Activated CD8-positive, alpha-beta memory T cell treated with anti-CD3 and anti-CD28 coated beads for 24 hours (primary cell): ENCODE measurements at places on chromosomes 5 and 9.
A peak's percentile ranks its signal among the peaks of the same experiment; 100 is the strongest.

DNA sequence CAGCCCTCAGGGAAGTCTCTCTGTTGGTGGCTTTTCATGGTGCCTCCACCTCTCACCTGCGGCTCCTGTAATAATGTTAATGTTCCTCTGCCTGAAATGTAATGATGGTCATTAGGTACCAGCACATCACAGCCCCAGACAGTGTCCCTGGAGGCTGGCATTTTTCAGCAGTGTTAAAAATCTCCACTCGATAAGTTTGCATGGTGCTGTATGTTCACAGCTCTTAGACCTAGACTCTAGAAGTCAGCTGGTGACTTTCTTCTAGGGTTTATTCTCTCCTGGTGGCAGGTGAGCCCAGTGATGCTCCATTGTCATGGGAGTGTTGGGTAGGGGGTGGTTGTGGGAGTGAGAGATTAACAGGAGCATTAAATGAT is 53.1 kb downstream of the GPR107 start:
- DNase-seq: no peak

- no peak for DNase-seq
These were observed 105.5 kb upstream of the KLF4 start for GRCh38 chr9:107594908-107595530.

DNA sequence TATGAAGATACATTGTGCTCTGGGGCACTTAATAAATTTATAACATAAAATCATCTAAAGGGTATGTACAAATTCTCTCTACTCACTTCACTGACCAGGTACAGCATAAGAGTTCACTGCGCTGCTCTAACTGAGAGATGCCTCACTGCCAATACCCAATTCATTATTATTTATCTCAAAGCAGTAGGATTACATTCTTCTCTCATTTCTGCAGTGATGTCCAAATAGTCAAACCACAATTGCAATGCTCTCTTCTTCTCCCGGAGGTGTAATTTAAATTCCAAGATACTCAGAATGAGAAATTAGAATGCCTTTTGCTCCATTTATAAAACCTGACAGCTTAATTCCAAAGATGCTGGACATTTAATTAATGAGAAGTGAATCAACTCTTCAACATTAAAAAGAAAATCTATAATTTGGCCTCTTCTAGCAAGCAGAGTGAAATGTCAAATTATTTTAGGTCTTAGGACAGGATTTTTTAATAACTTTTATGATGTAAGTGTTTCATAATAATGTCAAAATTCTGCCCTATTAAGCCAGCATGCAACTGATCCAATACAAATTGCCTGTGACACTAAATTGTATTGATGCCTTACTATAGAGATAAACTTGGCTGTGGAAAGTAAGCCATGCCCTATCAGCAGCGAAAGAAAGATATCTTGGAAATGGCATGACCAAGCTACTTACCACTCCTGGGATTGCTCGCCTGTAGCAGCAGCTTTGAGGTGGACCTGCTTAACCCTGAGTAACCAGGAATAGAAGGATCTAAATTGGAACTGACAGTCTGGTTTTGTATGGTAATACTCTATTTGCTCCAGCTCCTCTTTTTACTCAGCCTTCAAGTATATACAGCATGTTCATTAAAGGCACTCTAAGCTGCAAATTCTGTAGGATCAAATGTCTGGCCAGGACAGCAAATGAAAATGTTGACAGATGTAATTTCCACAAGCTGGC is 374.2 kb upstream of the TYRP1 start:
- DNase-seq: no peak

DNA sequence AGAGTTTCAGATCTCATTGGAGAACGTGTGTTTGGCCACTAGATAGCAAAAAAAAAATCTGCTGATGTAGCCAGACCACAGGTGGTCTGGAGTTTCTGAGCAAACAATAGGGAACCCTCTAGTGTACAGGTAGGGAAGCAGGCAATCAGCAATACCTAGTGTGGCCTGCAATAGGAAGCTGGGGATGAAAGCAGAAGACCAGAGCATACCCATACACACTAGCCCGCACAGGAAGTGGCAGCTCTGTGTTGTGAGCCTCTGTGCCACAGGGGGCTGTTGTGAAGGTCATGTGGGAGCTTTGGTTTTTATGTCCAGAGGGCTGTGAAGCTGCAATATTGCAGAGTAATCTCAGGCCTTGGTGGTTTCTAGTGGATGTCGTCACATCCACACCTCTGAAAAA is 81.2 kb downstream of the MTAP start:
- no peak for DNase-seq

DNA sequence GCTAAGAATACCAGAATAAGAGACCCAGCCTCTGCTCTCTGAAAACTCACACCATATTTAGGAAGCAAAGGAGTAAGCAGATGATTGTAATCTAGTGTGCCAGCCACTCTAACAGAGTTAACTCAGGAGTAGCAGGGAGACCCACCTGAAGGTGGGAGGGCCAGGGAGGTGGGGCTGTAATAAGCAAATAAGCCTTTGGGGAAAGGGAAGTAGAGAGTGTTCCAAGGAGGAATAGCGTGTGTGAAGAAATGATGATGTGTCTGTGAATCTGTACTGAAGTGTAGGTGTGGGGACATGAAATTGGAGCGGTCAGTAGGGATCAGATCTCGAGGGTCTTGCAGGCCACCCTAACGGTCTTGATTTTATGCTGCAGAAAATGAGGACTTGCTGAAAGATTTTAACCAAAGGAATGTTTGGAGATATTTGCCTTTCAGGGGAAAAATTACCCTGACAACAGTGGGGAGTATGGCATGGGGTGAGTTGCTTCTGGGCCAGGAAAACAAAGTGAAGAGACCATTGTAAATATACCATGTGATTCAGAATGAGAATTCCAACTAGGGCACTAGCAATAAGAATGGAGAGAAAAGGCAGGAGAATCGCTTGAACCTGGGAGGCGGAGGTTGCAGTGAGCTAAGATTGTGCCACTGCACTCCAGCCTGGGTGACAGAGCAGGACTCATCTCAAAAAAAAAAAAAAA is 44.1 kb upstream of the FSD1L start:
- DNase-seq: no peak

- no peak for DNase-seq
These were observed 311.7 kb downstream of the TRIM36 start for GRCh38 chr5:114857941-114858551.

GRCh38 chr5:126178521-126178920 is 244.7 kb upstream of the GRAMD2B start:
- DNase-seq: no peak

GRCh38 chr9:99491408-99492158 is 269.5 kb downstream of the SEC61B start:
- DNase-seq: no peak

GRCh38 chr5:33639474-33639873 is 198.7 kb downstream of the TARS1 start:
- DNase-seq: no peak

DNA sequence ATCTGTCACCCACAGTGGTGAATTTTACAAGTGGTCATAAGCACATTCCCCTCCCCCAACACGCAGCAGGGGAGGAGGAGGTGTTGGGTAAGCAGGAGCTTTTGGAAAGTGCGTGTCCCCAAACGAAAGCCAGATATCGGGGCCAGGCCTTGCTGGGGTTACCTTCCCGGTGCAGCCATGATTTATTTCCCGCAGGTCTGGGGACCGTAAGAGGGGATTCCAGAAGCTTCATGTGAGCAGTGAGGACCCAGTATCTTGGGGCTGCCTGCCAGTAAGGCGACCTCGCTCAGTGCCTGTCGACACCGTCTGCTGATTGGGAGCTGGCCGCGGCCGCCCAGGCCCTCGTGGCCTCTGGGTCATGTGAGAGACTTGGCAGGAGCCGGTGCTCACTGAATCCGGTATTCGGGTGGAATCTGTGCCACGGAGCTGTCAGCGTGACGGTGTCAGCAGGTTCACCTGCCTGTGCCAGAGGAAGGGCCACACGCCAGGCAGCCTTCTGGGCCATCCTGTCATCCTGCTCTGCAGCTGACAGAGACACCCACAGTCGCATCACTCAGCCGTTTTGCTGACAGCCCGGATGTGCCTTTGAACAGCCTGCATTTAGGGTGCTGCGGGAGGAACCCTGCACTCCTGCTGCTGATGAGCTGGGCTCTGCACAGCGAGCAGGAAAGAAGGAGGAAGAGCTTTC is 37.3 kb downstream of the SEC61B start:
- DNase-seq: peak; percentile 67

- DNase-seq: no peak
These were observed 18.9 kb downstream of the MRPS30 start for GRCh38 chr5:44827681-44828080.

GRCh38 chr9:133142684-133143622 is 20.8 kb downstream of the GBGT1 start:
- DNase-seq: no peak

DNA sequence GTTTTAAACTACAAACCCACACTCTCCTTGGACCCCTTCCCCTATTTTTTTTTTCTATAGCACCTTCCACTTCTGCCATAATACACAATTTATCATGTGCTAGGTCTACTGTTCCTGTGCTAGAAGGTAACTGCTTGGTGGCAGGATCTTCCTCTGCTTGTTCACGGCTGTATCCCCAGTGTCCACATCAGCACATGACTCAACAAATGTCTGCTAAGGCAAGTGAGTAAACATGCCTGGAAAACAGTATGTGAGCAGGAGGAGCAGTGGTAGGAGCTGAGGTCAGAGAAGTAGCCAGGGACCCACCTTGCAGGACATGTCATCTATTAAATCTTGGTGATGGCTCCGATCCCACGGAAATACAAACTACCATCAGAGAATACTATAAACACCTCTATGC is 79.4 kb downstream of the AUH start:
- DNase-seq: no peak

DNA sequence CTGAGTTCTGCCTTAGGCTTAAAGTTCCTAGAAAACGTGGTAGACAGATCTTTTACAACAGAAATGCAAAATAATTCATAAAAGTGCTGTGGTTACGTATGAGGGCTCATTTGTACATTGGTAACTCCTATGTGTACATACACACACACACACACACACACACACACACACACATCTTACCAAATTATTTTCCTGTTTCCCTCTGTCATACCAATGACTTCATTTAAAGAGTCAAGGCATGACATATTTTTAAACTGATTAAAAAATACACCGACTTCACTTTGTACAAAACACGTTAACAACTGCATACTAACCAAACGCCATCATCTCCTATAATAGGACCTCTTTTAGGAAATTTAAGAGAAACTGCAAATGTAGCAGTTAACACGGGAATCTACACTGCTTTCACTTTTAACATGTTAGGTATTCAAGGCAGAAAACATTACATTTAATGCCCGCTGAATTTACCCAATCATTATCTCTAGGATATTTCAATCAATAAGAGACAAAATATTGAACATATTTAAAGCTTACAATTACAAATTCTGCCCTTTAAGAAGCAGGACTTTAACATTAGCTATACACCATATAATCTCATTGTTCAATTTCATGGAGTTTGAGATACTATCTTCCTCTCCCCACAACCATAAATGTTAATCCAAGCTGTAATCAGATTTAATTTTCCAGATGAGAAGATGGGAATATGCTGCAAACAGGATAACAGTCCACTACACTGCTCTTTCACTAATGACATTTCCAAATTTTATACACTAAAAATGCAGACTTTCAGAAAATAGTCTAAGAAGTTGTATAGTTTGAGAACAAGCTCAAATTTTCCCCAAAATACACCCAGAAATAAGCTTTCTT is 133.1 kb downstream of the DENND1A start:
- no peak for DNase-seq

GRCh38 chr5:103373597-103374472 is 115.3 kb downstream of the MACIR start:
- no peak for DNase-seq

DNA sequence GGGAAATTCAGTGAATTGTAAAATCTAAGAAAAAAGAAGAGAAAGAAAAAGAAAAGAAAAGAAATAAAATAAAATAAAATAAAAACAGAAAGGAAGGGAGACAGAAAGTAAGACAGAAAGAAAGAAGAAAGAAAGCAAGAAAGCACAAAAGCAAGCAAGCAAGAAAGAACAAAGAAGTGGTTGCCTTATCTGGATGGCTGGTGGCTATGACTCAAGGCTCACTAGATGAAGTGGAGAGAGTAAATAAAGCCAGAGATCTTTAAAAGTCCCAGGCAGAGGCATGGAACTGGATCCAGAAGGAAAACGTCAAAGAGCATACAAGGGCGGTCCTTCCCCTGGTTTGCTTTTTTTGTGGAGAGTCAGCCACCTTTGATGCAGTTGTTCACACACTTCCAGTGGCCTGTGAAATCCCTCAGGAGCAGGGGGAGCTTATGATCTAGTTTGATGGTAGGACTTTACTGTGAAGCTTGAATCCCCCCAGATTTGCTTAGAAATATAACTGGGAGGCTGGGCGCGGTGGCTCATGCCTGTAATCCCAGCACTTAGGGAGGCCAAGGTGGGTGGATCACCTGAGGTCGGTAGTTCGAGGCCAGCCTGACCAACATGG is 176.7 kb upstream of the HMHB1 start:
- no peak for DNase-seq
